BE2C (cell line): ENCODE measurements at places on chromosomes 4 and X.
A peak's percentile ranks its signal among the peaks of the same experiment; 100 is the strongest.

GRCh38 chrX:136880003-136880451, 498 bp downstream of the RBMX start:
- peak; percentile 24 for DNase-seq

DNA sequence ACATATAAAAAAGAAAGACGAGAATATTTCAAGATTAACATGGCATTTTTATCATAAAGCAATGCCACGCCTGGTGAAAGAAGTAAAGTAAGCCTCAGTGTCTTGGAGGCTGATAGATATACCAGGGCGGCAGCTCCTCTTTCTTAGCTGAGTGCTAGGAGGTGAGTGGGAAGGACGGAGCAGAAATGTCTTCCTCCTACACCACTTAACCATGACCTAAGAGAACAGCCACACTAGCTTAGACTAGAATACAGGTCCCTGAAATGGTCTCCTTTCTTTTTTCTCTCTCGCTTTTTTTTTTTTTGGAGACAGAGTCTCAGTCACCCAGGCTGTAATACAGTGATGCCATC, 75.0 kb downstream of the NAF1 start:
- no peak for DNase-seq

GRCh38 chrX:20320461-20321159, 53.9 kb upstream of the RPS6KA3 start:
- DNase-seq: no peak

GRCh38 chrX:57119416-57119815, 1.9 kb downstream of the SPIN2B start:
- no peak for DNase-seq

DNA sequence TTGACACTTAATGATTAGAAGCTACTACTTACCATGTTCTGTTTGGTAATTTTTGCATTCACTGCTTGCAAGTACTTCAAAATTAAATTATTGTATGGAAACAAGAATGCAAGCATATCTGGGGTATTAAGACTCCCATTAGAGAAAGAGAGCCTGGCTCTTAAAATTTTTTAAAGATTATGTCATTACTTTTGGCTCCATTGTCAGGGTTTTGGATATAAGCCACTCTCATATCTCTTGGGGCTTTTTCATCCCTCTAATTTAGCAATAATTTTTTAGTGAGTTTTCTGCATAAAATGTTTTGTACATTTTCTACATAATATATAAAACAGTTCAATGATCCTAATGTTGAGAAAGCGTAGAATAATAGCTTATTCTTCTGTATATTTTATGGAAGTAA, 49.4 kb downstream of the SLC9A6 start:
- no peak for DNase-seq
